ENCODE measurements at places on chromosomes 1 and 21.

- no peak for DNase-seq
Measured at GRCh38 chr21:45309069-45309986, 21.6 kb upstream of the POFUT2 start.

DNA sequence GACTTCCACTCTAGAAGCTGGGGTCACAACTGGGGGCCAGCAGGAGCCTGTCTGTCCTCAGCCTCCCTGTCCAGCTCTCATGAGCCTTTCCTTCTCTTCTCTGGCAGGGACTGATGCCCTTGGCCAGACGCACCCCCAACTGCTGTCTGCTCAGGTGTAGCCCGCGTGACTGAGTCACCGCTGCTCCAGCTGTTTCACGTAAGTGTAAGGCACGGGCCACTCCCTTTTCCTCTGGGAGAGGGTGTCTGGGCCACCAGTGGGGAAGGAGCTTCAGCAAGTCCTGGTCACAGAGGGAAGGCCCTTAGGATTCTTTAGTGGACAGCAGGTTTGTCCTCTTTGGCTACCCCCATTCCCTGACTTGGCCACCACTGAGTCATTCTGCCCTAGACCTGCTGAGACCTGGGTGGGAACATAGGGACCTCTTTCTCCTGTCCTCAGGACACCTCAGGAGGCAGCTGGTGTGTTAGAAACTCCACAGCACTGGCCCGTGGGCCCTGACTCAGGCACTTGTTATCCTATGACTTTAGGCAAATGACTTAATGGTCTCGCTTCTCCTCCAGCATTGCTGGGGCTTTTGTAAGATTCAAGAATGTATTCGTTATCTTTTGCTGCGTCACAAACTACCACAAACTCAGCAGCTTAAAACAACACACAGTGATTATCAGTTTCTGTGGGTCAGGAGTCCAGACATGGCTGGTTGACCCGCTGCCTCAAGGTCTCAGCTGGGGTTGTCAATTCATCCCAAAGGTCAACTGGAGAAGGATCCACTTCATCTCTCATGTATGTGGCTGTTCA lies 64.8 kb downstream of the FAM163A start:
- no peak for DNase-seq

DNA sequence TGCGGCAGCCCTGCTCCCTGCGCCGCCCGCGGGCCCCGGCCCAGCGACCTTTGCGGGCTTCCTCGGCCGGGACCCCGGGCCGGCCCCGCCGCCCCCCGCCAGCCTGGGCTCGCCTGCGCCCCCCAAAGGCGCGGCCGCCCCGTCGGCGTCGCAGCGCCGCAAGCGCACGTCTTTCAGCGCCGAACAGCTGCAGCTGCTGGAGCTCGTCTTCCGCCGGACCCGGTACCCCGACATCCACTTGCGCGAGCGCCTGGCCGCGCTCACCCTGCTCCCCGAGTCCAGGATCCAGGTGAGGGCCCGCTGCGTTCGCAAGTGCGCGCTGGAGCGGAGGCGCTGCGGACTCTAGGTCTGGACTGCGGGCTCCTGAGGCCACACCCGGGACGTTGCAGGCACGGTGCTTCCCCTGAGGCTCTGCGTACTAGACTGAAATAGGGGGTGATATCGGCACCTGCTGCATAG lies 351 bp downstream of the MIXL1 start:
- no peak for DNase-seq

DNA sequence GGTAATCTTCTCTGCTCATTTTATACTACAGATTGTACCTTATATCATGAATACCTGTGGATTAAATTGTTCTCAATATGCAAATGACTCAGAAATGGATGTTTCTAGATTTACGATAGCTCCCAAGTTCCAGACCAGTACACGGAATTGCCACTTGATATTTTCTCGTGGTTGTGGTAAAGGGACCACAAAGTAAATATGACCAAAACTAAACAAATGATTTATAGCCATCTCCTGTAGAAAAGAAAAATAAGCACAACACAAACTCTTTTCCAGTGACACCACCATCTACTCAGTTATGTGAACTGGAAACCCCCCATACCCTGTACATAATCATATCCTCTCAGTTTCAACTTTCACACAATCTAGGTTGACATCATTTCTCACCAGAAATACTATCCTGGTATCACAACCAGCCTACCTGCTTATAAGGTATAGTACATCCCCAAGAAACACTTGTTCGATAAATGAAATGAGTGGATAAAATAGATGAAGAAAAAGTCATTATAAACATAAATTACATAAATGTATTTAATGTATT lies 172.3 kb downstream of the ADGRL4 start:
- DNase-seq: no peak

GRCh38 chr1:95186149-95186548 lies 47.9 kb upstream of the RWDD3 start:
- no peak for DNase-seq

DNA sequence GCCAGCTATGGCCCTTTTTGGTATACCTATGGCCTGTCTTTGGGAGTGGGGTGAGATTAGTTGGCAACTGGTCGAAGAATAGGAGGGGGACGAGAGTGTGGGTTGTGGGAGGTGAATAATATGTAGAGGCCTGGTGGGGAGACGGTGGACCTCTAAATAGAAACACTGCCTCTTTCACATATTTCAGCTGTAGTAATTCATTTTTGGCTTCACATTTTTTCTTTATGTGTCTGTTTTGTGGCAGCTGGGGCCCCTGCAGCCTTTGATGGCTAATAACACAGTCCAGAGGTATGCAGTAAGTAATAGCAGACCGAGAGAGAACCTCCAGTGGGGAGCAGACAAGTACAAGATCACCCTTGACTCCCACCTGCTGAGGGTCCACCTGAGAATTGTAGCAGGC lies 75.9 kb downstream of the HLX start:
- DNase-seq: no peak

DNA sequence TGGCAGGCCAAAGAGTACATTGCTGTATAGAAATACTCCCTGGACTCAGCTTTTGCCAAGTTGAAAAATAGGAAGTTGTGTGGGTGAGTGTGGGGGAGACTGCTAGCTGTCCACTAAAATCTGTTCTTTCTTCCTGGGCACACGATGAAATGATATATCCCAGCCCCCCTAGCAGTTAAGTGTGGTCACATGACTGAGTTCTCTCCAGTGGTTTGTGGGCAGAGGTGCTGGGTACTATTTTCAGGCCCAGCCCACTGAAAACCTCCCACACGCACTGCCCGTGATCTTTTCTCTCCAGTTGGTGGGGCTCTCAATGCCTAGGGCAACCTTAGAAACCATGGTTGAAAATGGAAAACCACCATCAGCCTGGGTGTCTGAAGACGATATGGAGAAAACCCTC lies 119.7 kb upstream of the LMO4 start:
- no peak for DNase-seq

DNA sequence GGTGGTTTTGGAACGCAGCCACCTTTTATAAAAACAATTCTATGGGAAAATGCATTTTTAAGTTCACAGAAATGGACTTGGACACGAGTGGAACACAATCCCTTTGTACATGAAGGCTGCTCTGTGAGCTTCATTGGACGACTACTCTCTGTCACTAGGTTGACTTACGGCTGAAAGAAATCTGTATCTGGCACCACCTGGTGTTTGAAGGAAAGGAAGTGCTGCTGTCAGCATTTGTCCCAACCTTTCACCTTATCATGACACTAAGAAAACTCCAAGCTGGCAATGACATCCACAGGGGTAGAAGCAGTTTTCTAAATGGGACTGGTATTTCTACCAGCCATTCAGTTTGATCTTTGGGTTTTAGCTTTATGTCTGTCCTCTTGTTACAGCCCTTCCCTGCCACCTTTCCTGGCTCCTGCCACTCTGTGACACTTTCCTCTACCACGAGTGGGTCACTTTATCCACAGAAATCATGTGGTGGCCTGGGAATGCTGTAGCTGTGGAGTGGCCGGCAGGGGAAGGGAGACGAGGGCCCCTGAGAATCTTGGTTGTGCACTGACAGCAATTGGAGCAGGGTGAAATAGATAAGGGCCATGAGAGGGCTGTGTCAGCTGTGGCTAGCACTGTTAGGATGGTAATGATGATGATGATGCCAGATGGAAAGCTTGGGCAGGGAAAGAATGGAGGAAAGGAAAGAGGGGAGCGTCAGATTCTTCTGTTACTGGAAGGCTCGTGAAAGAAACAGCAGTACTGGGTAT lies 85.2 kb downstream of the TBX19 start:
- no peak for DNase-seq

DNA sequence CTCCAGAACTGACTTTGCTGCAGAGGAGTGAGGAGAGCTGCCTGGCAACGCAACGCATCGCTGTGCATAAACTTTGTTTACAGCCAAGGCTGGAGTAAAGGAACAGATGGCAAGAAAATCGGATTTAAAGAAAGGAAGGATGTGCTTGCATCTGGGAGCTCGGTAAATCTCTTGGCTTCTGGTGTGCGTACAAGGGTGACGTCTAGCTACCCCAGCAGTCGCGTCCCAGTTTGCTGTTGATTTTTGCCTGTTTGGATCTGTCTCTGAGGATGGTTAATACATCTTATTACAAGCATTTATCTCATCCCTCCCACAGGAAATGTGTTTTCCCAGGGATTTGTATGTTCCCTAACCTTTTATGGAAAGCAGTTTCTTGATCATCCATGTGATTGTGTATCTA lies 73.3 kb upstream of the RALGPS2 start:
- no peak for DNase-seq

DNA sequence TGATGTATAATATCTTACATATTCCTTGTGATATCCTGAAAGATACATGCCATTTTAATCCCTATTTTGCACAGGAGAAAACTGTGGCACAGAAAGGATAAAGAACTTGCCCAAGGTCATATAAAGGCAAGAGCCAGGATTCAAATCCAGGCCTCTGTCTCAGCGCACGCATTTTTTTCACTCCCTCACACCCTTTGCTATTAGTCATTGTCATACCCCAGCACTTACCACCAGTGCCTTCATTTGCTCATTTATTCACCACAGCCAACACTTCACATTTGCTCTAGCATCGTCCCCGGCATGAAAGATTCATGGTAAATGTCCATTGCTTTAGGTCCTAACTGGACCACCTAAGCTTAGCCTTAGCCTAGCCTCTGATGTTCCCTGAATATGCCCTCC lies 14.2 kb downstream of the ALX3 start:
- DNase-seq: no peak

DNA sequence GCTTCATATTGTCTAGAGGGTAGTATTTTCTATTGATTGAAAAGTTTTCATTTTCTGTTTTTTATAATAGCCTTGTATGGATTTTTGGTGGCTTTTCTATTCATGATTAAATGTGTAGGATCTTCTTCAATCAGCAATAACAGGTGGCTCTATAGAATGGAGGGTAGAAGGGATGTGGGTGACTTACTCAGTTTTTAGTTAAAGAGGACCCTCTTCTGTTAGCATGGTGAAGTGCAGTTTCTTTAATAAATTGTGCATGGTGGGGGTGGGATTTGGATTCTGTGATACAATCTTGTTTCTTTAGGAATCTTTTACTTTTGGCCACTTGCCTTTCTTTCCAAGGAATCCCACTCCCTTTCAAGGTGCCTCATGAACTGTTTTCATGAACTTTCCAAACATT lies 64.7 kb downstream of the SLC35A3 start:
- no peak for DNase-seq

DNA sequence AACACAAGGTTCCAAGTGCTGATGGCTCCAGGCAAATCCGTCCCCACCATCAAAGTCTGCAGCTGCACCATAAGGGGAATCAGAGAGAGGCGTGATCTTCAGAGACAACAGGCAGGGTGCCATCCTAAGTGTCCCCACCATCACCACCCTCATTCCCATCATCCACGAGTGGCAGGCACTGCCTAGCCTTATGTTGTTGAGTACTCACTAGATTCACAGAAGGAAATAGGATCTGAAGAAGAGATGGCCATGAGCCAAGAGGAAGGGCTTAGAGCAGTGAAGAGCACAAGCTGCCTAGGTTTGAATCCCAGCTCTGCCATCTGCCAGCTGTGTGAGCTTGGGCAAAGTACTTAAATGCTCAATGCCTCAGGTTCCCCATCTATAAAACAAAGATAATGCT lies 207.3 kb upstream of the CSF3R start:
- DNase-seq: no peak

GRCh38 chr1:40519517-40519916 lies 10.9 kb downstream of the EXO5 start:
- DNase-seq: no peak

GRCh38 chr1:233993651-233994050 lies 89.2 kb downstream of the SLC35F3 start:
- DNase-seq: no peak

- DNase-seq: no peak
Measured at GRCh38 chr1:156347331-156347730, 9.0 kb downstream of the TSACC start.

DNA sequence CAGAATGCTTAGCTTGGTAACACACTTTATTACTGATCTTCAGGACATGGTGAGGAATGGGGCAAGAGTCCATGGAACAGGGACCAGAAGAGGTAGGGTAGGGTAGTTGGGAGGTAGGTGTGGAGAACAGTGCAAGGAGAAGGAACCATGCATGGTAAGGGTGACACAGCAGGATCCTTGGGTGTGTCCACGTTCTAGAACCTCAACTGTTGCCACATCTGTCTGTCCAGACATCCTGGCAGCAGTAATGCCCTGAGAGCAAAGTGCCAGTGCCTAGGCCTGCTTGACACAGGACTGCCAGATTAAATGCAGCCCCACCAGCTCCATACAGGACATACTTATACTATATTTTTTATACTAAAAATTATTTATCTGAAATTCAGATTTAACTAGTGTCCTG lies 13.9 kb downstream of the DMAP1 start:
- no peak for DNase-seq

- DNase-seq: no peak
Measured at GRCh38 chr1:205454903-205455335, 926 bp downstream of the BLACAT1 start.

DNA sequence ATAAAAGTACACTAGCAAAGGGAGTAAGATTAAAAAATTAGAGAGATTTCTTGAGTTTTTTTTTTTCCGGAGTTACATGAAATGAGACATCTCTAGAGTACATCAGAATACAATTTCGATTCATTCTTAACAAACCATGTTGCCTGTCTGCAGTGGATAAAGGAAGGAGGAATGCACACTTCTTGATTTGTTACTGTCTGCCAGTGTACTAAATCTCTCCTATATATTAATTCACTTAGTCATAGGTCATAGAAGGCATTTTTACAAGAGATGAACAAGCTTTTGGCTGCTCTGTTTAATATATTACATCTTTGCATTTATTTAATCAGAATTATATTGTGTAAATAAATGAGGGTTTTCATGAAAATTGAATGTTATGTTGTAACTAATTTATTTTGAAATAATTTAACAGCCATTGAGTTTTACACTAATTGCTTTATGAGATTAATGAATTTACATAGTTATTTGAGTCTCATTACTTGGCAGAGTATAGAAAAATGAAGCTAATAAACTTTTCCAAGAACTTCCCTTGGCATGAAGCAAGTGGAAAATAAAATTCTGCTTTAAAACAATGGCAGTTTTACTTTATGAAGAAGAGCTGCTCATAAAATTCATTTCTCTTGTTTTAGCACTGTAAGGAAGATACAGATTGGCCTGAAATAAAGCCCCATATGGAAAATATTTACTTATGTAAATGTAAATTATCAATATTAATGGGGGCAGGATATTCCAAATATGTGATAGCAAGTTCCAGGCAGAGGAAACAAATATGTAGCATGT lies 1284.7 kb downstream of the BRINP3 start:
- no peak for DNase-seq

Data from stimulated activated CD8-positive, alpha-beta memory T cell treated with anti-CD3 and anti-CD28 coated beads, Interleukin-4, amount 100 ng/mL, for 4 hours (primary cell).